ENCODE measurements at places on chromosomes 7 and 10.

DNA sequence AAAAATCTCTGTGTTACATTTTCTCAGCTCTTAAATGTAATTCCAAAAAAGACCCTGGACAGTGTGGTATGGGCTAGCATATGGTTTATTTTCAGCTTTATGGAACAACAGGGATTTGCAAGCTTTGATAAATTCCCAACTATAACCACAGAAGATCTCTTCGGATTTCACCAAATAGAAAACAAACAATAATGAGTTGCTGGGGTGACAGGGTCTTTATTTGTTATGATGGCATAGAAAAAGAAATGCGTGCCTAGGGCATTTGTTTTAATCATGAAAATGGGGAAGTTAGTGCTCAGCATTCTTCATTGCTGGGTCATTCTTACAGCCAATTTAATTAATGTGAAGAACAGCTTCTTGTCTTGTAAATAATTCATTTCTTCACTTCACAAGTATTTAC lies 139.0 kb downstream of the LRRN3 start:
- DNase-seq = no peak

DNA sequence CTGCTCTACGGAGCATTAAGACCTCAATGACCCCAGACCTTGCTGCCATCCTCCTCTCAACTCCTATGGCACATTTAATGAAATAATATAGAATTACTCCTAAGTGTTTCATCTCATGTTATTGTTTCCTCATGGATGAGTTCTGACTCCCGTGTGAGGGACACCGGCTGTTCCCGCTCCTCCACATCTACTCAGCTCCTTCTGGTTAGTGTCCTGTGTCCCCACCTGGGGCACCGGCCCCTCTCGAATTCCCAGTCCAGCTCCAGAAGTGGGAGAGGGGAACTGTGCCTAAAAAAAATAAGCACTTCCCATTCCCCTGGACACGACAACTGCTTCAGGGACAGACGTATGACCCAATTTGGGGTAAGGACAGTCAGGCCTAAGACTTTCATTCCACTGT lies 58.3 kb downstream of the PIP4K2A start:
- DNase-seq = no peak

DNA sequence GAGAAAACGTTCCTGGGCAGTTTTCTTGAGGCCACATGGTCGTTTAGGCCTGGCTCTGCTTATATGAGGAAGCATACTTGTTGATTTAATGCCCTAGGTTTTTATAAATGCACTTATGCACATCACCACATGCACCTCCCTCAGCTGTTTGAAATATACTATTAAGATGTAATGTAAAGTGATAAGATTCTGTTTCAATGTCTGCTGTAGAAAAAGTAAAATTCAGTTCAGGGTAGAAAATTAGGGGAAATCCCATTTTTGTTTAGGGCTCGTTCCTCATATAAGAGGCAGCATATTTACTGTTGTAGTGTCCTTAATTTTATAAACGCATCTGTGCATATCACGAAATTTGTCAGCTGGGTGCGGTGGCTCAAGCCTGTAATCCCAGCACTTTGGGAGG lies 7.8 kb upstream of the CAMK1D start:
- no peak for DNase-seq

DNA sequence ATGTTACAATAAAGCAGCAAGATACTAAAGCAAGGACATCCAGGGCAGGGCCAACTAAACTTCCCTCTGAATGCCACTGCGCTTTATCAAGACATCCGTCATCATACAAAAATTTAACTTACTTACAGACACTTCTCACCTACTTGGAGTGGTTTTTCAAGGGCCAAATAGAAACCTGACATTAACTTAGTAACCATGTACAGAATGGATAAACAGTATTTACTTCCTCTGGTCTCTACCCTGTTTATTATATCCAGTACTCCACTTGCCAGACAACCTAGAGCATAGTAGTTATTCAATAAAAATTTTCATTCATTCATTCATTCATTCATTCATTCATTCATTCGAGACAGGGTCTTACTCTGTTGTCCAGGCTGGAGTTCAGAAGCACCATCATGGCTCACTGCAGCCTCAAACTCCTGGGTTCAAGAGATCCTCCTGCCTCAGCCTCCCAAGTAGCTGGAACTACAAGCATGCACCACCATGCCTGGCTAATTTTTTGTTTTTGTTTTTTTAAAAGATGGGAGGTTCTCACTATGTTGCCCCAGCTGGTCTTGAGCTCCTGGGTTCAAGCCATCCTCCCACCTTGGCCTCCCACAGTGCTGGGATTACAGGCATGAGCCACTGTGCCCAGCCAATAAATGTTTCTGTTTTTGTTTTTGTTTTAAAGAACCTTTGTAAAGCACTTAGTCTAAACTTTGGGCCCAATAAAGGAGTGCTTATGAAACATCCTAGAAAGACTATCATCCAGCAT lies 19.0 kb downstream of the SMURF1 start:
- DNase-seq = no peak

DNA sequence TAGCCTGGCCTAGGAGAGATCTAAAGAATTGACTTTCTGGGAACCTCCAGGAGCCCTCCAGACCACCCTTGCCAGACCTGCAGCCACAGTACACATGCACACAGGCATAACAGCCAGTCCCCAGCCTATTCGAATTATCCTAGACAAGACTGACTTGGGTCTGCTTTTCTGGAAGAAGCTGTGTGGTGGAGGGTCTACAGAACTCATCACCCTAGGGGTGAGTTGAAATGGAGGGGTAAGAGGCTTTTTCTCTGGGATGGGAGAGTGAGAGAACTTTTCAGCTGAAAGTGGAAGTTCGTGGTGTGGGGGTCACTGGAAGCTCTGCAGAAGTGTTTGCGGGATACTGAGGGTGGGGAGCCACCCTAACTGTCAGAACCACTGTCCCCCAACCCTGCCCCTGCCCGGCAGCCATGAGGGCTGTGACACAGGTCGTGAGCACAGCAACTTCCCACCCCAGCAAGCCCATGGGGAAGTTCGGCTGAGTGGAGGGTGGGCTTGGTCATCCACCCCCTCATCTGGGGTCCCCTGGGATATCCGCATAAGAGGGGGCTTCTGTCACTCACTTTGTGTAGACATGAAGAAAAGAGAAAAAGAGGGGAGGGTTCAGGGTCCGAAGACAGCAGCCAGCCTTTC lies 7.8 kb downstream of the TLX1 start:
- DNase-seq = no peak
